ENCODE measurements at places on chromosomes 7 and 10. TPM values are rescaled to one million over a fixed set of nuclear protein-coding genes. Genes with fewer than 3 reads are reported as not detected.

ZDHHC4 gene
- 51.0 TPM for total RNA-seq

- no peaks in the 10 kb centered on the region for H3K27me3 ChIP-seq
- H3K4me1 ChIP-seq, result no peaks in the 10 kb centered on the region
- no peak overlapping the region for H3K4me3 ChIP-seq
- H3K27ac ChIP-seq, result no peak overlapping the region
- no peak for DNase-seq
Measured at GRCh38 chr10:30728127-30728526, 98.6 kb upstream of the LYZL2 start.

DNA sequence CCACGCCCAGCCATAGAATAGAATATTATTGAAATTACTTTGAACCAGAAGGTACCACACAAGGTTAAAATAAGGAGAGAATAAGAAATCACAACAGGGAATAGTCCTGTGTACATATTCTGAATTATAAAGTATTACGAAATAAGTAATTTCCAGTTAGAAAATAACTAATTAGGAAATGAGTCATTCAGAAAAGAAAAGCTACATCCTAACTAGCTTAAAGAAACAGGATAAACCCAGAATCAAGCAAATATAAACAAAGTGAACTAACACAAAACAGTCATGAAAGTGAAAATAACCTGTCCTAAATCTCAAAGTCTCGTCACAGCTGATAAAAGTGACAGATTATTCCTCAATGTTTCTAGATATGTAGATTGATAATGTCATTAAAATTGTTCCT is 74.8 kb upstream of the NEBL start:
- no peaks in the 10 kb centered on the region for H3K36me3 ChIP-seq
- no peak overlapping the region for H3K4me3 ChIP-seq
- H3K4me1 ChIP-seq, result no peaks in the 10 kb centered on the region
- H3K27ac ChIP-seq, result no peak overlapping the region

DNA sequence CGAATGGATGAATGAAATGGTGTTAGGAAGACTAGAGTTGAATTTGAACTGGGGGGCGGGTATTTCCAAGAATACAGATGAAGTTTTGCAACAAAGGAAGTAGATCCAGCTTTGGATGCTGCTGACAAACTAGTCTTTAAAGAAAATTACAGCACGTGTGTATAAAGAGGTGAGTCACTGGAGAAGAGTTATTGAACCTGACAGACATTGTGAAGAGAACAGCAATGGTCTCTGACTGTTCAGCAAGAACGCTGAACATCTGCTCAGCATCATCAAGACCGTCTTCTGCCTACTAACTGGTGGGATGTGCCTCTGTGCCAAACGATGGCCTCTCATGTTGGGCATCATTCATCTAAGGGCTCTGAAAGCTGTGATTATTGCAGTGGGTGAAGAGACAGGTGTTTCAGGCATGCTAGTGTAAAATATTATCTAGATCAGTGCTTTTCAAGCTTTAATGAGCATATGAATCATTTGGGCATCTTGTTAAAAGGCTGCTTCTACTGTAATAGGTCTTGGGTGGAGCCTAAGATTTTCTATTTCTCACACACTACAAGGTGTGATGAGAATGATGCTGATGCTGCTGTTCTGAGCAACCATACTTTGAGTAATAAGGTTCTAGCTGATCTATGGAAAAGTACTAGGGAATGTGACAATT is 291.3 kb downstream of the PTEN start:
- H3K4me1 ChIP-seq, result peaks cover 20% of the 10 kb centered on the region
- H3K27me3 ChIP-seq, result no peaks in the 10 kb centered on the region
- H3K36me3 ChIP-seq, result no peaks in the 10 kb centered on the region
- DNase-seq, result no peak

LRIT1 gene
- total RNA-seq, result not detected

DNA sequence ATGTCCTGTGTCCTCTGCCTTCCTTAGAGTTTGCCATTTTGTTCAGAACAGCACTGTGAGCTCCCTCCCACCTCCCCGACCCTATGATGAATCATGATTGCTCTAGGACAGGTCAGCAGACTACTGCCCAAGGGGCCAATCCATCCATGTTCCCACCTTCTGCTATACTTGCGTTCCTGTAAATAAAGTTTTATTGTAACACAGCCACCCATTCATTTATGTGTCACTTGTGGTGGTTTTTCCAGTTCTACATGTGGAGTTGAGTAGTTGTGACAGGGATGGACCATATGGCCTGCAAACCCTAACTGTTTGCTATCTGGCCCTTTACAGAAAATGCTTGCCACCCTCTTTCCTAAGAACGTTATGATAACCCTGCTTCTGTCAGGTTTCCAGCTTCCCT is 387.8 kb downstream of the SDK1 start:
- H3K4me1 ChIP-seq, result no peaks in the 10 kb centered on the region
- H3K36me3 ChIP-seq, result no peaks in the 10 kb centered on the region
- H3K4me3 ChIP-seq, result no peak overlapping the region

CFAP70 gene
- total RNA-seq, result 1.8 TPM

GRCh38 chr7:123282181-123282580 is 82.4 kb upstream of the SLC13A1 start:
- H3K4me3 ChIP-seq, result no peak overlapping the region
- H3K4me1 ChIP-seq, result no peaks in the 10 kb centered on the region
- no peak overlapping the region for H3K27ac ChIP-seq
- H3K36me3 ChIP-seq, result no peaks in the 10 kb centered on the region
- DNase-seq, result no peak

- no peak overlapping the region for H3K4me3 ChIP-seq
- DNase-seq, result peak; percentile 78
- H3K27ac ChIP-seq, result peak overlapping the region; percentile 69
- H3K27me3 ChIP-seq, result no peaks in the 10 kb centered on the region
Measured at GRCh38 chr10:30422981-30423654, 10.9 kb upstream of the MAP3K8 start.

- H3K4me1 ChIP-seq, result no peaks in the 10 kb centered on the region
- no peaks in the 10 kb centered on the region for H3K36me3 ChIP-seq
- H3K27me3 ChIP-seq, result no peaks in the 10 kb centered on the region
- H3K4me3 ChIP-seq, result no peak overlapping the region
Measured at GRCh38 chr7:82972135-82972534, 190.5 kb downstream of the PCLO start.

CYP2C8 gene
- 0.83 TPM for total RNA-seq

DNA sequence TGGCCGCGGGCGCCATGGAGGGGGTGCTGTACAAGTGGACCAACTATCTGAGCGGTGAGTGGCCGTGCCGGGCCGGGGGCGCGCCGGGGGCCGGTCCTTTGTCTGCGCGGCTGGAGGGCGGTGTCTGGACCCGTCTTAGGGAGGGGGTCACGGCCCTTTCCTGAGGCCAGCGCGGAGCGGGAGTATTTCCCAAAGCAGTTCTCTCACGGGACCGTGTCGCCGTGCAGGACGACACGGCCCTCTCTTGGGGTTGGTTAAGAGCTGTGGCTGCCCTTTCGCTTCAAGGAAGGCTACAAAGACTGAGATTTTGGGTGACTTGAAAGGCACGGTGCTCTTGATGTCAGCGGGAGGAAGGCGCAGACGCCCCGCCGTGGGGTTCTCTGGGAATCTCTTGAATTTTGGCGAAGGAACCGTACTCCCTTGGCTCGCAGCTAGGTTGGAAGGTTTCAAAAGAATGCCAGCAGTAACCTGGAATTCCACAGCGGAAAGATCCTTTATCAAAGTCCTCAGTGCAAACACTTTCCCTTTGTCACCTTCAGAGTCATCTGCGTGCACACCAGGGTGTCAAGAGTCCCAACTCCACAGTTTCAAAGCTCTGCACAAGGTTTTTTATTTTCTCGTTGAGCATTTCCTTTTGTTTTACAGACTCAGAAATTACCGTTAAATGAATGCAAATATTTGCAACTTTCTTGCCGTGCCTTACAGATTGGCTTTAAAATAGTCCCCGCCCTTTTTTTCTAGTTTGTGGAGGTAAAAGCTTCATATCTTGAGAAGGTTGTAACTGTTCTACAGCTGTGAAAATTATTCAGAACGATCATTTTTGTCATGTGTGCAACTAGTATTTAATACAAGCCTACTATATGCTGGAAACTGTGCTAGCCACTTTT is 780 bp downstream of the PLEKHA8 start:
- peak; percentile 69 for DNase-seq
- peaks cover 35% of the 10 kb centered on the region for H3K4me1 ChIP-seq
- peak overlapping the region; percentile 96 for H3K27ac ChIP-seq
- peak overlapping the region; percentile 90 for H3K4me3 ChIP-seq

- H3K36me3 ChIP-seq, result no peaks in the 10 kb centered on the region
- no peak overlapping the region for H3K27ac ChIP-seq
- no peak for DNase-seq
- no peak overlapping the region for H3K4me3 ChIP-seq
- no peaks in the 10 kb centered on the region for H3K27me3 ChIP-seq
- H3K4me1 ChIP-seq, result no peaks in the 10 kb centered on the region
Measured at GRCh38 chr7:157318015-157318706, 18.6 kb upstream of the DNAJB6 start.

UTF1 gene
- total RNA-seq, result not detected

DNA sequence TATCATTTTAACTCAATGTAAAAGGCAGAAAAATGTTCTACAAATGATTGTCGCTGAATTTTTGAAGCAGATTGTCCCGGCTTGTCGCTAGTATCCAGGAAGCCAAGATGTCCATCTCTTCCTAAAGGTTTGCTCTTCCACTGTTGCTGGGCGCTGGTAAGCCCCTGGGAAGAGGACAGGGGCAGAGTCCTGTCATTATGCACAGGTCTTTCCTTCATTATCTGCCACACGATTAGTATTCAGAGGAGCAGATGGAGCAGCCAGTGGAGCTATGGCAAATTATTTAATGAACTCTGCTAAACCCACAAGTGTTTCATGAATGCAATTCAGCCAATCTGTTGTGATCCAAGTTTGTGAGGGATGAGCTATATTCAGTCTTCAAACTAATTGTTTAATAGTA is 499.1 kb upstream of the NRP1 start:
- H3K4me3 ChIP-seq, result no peak overlapping the region
- no peaks in the 10 kb centered on the region for H3K4me1 ChIP-seq

- H3K27ac ChIP-seq, result no peak overlapping the region
- H3K4me3 ChIP-seq, result no peak overlapping the region
- no peaks in the 10 kb centered on the region for H3K36me3 ChIP-seq
- no peaks in the 10 kb centered on the region for H3K4me1 ChIP-seq
Measured at GRCh38 chr10:17488848-17489247, 34.5 kb upstream of the ST8SIA6 start.

DNA sequence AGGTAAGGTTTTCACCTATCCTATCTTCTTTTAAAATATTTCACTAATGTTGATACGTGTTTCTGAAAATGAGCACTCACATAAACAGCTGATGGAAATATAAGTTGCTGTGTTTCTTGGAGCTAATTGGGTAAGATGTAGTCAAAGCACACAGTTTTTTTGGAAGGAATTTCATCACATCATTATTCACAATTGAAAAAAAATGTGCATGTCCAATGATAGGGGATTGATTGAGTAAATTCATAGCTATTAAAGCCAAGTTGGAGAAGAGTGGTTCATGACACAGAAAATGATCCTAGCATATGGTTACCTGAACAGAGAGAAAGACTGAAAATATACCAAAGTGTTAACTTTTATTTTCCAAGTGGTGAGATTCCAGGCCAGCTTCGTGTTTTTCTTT is 29.6 kb downstream of the GLI3 start:
- no peak overlapping the region for H3K4me3 ChIP-seq
- no peak for DNase-seq
- H3K4me1 ChIP-seq, result peaks cover 41% of the 10 kb centered on the region
- H3K27me3 ChIP-seq, result no peaks in the 10 kb centered on the region
- peak overlapping the region; percentile 7 for H3K27ac ChIP-seq

- no peaks in the 10 kb centered on the region for H3K27me3 ChIP-seq
- no peak for DNase-seq
- H3K4me1 ChIP-seq, result no peaks in the 10 kb centered on the region
Measured at GRCh38 chr10:97462309-97462708, 16.3 kb downstream of the ZDHHC16 start.

GRCh38 chr7:140476698-140477261 is 2.5 kb downstream of the MKRN1 start:
- H3K27me3 ChIP-seq, result no peaks in the 10 kb centered on the region
- DNase-seq, result no peak
- H3K36me3 ChIP-seq, result peaks cover 3% of the 10 kb centered on the region
- H3K4me3 ChIP-seq, result no peak overlapping the region
- H3K4me1 ChIP-seq, result peaks cover 34% of the 10 kb centered on the region

DNA sequence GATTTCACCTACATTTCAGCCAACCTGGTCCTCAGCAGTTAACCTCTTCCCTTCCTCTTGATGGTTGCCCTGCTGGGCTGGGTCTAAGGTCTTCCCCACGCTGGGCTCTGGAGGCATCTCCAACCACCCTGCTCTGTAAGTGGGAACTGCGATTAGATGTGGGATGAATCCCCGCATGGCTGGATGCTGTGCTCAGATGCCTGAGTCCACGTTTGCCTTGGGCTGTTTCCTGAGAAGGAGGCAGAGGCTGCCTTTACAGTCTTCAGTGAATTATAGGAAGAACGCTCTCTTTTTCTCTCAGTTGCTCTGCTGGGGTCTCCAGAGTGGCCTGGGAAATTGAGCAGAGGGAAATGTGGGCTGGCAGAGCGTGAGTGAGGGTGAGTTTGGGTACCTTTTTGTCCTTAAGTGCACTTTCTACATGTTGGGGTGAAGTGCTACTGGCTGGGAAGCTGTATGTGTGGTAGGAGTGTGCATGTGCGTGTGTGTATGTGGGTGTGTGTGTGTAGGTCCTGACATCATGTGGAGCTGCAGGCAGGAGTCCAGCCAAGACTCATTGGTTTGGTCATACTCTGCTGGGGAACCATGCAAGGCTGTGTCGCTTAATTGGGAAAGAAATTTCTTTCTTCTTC is 1.5 kb downstream of the GIMAP8 start:
- H3K27ac ChIP-seq, result peak overlapping the region; percentile 77
- peaks cover 10% of the 10 kb centered on the region for H3K27me3 ChIP-seq
- peak overlapping the region; percentile 14 for H3K4me3 ChIP-seq
- no peak for DNase-seq

- no peaks in the 10 kb centered on the region for H3K27me3 ChIP-seq
- H3K4me1 ChIP-seq, result peaks cover 9% of the 10 kb centered on the region
- H3K4me3 ChIP-seq, result no peak overlapping the region
- no peak overlapping the region for H3K27ac ChIP-seq
- DNase-seq, result no peak
Measured at GRCh38 chr10:60349426-60349825, 40.2 kb downstream of the ANK3 start.
